Activated naive CD4-positive, alpha-beta T cell (primary cell): ENCODE measurements at places on chromosomes 2 and 18.

DNA sequence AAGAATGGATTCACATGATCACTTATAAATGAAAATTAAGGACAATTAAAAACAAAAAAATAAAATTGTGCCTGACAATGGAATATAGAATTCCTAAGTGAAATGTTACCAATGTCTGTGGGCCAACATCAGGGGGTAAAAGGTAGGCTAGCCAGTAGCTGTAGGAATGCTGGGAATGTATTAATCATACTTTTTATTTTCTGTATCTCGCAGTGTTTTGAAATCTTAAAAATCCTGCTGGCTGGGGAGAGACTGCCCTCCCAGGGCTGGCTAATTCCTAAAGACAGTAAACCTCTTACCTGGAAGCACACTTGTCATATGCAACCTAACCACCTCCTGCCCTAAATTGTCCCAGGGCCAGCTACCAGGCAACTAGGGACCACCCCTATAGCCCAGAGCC, 69.8 kb downstream of the REV1 start:
- DNase-seq: no peak

- no peak for DNase-seq
These were observed 56.6 kb downstream of the THNSL2 start for GRCh38 chr2:88226754-88227153.

GRCh38 chr2:673615-674320, 3.4 kb downstream of the TMEM18 start:
- DNase-seq: no peak

DNA sequence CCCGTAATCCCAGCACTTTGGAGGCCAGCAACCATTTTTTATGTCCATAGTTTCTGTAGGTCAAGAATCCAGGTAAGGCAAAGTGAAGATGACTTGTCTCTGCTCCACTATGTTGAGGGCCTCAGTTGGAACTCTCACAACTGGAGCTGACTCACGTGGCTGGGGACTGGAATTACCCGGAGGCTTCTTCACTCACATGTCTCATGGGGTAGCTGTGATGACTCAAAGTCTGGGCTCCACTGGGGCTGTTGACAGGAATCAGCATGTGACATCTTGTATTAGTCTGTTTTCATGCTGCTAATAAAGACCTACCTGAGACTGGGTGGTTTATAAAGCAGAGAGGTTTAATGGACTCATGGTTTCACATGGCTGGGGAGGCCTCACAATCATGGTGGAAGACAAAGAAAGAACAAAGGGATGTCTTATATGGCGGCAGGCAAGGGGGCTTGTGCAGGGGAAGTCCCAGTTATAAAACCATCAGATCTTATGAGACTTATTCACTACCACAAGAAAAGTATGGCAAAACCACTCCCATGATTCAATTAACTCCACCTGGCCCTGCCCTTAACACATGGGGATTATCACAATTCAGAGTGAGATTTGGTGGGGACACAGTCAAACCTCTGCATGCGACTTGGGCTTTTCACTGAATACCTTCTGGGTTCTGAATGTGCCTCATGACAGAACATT, 7.8 kb upstream of the PPP1R1C start:
- DNase-seq: no peak

DNA sequence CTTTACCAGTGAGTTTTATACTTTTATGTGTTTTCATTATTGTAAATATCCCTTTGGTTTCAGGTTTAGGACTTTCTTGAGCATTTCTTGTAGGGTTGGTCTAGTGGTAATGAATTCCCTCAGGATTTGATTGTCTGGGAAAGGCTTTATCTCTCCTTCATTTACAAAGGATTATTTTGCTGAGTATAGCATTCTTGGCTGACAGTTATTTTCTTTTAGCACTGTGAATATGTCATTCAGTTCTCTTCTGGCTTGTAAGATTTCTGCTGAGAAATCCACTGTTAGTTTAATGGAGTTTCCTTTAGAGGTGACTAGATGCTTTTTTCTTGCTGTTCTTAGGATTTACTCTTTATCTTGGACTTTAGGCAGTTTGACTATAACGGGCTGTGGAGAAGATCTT, 373.9 kb downstream of the TSN start:
- DNase-seq: no peak

GRCh38 chr18:72985686-72986085, 117.9 kb upstream of the NETO1 start:
- DNase-seq: no peak

DNA sequence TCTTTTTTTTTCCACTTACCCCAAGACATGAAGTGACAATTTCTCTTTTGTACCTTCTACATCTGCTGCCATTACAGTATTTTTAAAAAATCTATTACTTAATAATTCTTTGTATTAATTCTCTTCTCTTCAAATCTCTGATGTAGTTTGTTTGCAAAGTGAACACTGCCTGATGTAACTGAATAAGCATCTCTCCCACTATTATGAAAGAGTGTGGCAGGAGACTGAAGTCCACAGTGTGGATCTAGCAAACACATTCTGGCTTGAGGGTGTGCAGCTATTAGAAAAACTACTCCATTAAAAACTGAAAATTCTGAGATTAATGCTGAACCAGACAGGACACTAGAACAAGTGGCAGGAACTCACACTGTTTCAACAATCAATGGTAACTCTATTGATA, 5.0 kb upstream of the SERPINB8 start:
- no peak for DNase-seq

DNA sequence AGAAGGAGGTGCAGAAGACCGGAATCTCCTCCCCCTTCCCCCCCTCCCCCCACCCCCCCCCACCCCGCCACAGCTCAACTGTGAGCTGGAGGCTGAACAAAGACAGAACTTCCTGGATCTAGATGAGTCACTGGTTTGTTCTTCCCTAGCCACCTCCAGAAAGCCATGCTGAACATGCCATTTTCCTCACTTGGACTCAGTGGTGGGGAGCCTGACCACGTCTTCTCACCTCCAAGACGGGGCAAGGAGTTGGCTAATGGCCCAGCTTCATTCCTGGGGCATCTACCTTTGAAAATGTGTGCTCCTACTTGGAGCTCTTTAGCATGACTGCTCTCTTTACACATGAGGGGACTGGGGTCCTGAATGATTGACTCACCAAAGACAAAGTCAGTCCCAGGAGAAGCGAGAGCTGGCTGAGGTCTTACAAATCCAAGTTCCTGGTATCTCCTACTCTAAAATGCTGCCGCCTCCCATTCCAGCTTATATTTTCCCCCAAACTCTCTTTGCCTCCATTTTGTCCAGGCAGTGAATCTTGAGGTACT, 22.6 kb upstream of the FZD5 start:
- DNase-seq: no peak

GRCh38 chr2:34979148-34979547, 1376.4 kb upstream of the CRIM1 start:
- DNase-seq: no peak

- DNase-seq: no peak
These were observed 63.9 kb upstream of the TANK start for GRCh38 chr2:161096336-161096735.

GRCh38 chr18:63195326-63196159, 124.0 kb downstream of the BCL2 start:
- no peak for DNase-seq

GRCh38 chr2:211477537-211478275, 921.3 kb downstream of the CPS1 start:
- no peak for DNase-seq

- DNase-seq: no peak
These were observed 25.7 kb upstream of the LNPK start for GRCh38 chr2:176027806-176028205.

GRCh38 chr2:26970928-26971627, 641 bp downstream of the MAPRE3 start:
- DNase-seq: no peak

- no peak for DNase-seq
These were observed 32.2 kb downstream of the ZNF532 start for GRCh38 chr18:58896734-58897508.

DNA sequence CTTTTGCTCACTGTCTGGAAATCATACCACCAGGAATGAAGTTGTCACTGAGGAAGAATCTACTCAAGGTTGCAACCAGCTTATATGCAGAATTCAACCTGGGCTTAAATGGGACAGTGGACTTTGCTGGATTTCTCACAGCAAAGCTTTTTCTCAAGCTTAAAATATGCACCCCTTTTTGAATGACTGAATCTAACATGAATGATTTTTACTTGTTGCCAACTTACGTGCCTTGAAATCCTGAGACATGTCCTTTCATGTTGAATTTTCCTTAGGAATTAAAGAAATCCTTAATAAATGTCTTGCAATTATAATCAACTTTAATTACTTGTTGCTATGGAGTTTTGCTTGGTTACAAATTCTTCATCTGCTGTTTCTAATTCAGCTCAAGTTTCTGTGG, 57.4 kb downstream of the SPP2 start:
- DNase-seq: no peak

DNA sequence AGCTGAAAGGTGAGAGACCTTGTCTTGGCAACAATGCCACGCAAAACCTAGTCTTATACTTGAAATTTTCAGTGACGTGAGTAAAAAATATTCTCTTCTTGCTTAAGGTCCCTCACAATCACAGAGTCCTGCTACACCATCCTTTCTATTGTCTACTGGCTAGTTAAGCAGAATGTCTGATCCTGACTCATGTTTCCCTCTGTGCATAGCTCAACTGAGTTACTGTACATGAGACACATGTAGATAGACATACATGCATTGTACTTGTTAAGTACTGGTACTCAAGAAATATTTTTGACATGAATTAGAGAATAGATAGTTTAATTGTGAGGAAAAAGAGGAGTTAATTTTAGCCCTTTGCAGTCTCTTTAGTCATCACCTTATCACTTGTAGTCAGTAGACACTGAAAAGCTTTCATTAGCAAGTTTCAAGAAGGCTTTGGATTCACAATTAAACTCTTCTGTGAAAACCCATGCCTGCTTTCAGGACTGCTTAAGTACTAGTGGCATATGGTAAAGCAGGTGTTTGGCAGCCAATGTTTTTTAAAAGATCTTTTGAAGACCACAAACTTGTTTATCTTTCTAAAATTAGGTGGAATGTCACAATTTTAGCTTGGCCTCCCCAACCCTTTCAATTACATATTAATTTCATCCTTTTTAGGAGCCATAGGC, 158.7 kb upstream of the CCDC150 start:
- no peak for DNase-seq

GRCh38 chr18:77482190-77483085, 232.8 kb downstream of the GALR1 start:
- no peak for DNase-seq

GRCh38 chr18:12307701-12308385, at the start of gene TUBB6:
Gene TUBB6, plus strand, starts transcription at chr18:12308241. Its CDS starts 52 bp downstream, at chr18:12308293.
- DNase-seq: no peak

GRCh38 chr2:153105829-153106578, 372.6 kb downstream of the RPRM start:
- no peak for DNase-seq

- DNase-seq: no peak
These were observed 180.1 kb downstream of the CDH2 start for GRCh38 chr18:27996801-27997272.

- no peak for DNase-seq
These were observed 121.4 kb downstream of the ZNF236 start for GRCh38 chr18:76943542-76944339.

DNA sequence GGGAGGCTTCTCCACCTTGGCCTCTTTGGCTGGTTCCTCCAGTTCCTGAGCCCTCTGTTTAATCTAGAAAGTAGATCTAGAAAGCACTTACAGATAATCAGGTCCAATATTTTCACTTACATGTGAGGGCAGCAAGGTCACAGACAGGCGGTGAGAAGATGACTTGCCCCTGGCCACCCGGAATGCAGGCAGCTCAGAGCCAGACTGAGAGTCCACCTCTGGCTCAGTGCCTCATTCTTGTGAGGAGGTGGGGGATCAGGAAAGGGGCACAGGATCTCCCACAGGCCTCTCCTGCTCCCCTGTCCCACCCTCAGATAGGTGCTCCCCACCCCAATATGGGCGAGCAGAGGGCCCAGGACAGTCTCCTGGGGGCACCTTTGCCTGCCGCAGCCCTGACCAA, 5.8 kb downstream of the WNT6 start:
- DNase-seq: no peak

DNA sequence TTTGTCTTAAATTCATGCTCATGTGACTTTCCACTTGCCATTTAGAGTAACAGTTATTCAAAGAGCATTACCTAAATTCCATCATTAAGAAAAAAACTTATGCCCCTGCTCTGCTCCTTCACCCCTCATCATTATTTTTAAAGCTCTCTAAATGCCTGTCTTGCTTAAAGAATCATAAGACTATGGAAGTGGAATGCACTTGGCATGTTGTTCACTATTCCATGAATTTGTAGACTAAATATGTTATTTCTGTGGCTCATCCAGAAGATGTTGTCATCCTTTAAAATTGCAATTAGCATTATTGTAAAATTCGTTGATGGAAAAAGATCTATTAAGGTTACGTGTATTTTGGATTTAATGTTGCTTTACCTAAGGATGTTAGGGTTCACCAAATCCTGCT, 61.8 kb downstream of the FMNL2 start:
- DNase-seq: no peak

- no peak for DNase-seq
These were observed 684 bp upstream of the ARPC2 start for GRCh38 chr2:218216336-218216673.

- no peak for DNase-seq
These were observed 59.8 kb downstream of the MEIS1 start for GRCh38 chr2:66494708-66495107.

GRCh38 chr2:12767541-12767940, 50.8 kb downstream of the TRIB2 start:
- DNase-seq: no peak
